ENCODE measurements at places on chromosomes 11 and 22. TPM values are rescaled to one million over a fixed set of nuclear protein-coding genes. Genes with fewer than 3 reads are reported as not detected.

RHOG gene
- total RNA-seq = 52.5 TPM

LARGE2 gene
- 0.17 TPM for total RNA-seq

ROM1 gene
- total RNA-seq = 1.9 TPM

NLRP14 gene
- not detected for total RNA-seq

ACCSL gene
- not detected for total RNA-seq

CCDC157 gene
- total RNA-seq = 3.4 TPM

FOLR1 gene
- not detected for total RNA-seq

VSIG10L2 gene
- not detected for total RNA-seq

APOA4 gene
- not detected for total RNA-seq

ATF4 gene
- total RNA-seq = 396 TPM

OPCML gene
- not detected for total RNA-seq

EIF1AD gene
- total RNA-seq = 35.5 TPM

Data from bronchus fibroblast of lung (primary cell).